Fibroblast of villous mesenchyme (primary cell): ENCODE measurements at places on chromosomes 12 and 14. TPM values are rescaled to one million over a fixed set of nuclear protein-coding genes. Genes with fewer than 3 reads are reported as not detected.

- DNase-seq = no peak
These were observed 76.8 kb downstream of the COX16 start for GRCh38 chr14:70282666-70283065.

DNA sequence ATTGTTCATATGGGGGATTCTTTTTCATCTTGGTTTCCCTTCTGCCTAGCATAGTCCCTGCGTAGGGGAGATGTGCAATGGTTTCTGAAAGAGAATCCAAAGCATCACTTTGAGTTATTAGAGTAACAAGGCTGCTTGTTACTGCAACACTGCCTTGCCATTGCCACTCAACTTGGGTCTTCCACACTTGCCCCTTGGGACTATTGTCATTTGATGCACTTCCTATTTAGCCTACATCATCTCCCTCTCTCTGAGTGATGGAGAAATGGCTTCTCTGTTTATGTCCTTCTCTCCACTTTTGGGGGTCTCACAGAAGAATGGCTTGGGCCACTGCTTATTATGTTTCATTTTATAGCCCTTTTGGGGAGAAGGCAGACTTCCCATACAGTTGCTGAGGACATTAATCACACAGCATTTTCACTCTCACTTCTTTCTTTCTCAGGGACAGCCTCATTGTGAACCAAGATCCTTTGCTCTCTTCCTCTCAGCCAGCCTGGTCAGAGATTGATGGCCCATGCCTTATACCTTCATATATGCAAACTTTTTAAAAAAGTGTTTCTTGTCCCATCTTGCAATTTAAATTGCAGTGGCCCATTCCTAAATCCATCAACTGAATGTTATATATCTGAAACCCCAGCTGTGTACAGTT is 50.8 kb upstream of the POC1B start:
- DNase-seq = no peak

DNA sequence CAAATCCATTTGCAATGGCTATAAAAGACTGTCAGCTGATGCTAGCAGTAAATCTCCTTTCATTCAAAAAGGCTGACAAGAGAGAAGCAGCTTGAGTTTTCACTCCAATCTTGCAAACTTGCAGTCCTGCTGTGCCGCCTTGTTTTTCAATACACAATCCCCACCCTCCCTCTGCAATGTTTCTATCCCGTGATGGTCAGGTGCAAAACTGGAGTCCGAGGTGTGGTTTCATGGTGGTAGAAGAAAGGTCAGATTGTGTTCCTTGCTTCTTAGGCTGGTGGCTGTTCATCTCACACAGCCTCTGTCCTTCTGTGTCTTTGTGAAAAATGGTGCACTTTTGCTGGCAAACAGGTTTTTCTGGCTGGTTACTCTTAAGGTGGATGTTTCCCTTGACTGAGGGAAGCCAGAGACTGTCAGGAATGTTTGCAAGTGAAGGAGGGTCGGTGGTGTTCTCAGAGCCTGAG is 27.7 kb upstream of the TBX3 start:
- no peak for DNase-seq

DNA sequence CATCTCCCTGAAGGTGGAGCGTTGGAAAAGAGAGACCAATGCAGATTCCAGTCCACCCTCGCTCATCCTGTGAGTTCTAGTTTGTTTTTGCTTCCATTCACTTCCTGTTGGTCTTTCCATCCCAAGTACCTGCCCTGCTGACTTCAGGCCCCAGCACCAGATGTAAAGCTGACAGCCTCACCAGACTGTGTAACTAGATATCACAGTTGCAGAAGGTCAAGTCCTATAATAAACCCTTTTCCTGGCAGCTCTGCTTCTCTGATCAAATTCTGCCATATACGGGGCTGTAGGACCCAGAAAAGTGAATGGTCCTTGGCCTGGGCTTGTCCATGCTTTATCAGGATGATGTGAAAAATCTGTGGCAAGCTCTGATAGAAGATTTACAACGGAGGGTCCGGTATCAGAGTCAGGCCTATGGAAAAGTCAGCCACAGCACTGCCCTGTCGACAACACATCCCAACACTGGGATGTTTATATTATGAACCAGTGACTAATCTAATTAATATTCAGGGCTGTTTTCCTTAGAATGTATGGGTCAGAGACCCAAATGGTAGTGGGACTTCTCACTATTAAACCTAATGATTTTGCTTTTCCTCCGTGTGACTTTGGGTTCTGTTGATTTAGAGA is 42.1 kb downstream of the CCDC175 start:
- peak; percentile 38 for DNase-seq

DNA sequence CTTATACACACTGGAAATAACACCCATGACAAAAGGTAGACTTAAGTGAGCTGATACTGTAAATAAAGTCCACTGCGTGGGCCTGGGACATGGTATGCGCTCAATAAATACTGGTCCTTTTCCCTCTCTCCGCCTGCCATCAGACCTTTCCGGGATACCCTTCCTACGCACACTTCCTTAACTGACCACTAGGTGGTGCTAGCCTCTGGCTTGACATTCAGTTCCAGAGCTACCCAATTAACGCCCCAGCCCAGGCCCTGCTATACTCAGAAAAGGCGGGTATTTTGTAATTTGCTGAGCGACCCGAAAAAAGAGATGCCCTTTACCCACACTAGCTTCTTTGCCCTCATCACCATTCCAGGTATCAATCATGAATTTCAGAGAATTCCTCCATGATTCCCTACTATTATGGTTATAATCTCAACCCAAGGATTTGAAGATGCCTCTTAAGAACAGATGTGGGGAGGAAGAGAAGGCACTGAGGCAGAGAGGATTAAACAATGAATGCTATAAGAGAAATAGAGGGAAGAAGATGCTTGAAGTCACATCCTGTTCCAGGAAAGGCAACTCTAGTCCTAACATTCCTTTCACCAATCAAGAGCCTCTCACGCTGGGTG is 3.9 kb upstream of the LRP1 start:
- peak; percentile 76 for DNase-seq

- peak; percentile 91 for DNase-seq
These were observed 98.4 kb upstream of the BTG1 start for GRCh38 chr12:92244036-92244435.

DNA sequence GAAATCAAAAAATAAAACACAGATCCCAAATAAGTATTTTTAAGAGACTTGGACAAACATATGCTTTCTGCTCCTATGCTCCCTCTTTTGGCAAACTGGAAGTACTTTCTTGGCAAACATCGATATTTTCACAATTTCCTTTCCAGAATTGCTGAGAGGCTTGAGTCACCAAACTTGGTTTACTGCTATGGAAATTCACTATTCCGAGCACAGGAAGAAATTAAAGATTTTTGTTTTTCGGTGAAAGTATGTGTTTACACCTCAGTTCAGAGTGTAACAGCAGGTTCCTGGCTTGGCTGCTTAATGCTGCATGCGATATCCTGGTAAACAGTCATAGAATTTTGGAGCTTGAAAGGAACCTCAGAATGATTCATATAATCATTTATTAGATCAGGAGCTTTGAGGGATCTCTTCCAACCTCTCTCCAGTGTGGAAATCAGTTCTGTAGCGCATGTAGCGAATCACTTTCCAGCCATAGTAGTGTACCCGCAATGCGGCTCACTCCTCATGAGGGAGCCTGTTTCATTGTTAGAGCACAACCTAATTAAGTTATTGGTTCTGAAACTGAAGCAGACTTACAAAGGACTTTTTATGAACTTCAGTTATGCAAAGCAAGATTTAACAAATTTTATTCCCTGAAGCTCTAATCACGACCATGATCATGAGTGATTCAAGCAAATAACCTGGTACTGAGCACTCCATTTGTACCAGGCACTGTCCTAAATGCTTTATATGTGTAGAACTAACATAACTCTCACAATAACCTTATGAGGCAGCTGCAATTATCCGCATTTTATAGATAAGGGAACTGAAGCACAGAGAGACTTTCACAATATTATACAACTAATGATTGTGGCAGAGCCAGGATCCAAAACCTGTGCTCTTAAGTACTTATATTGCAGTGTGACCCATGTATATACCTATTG is 56.4 kb upstream of the ATP2A2 start:
- peak; percentile 91 for DNase-seq

The ANKS1B gene
- 0.64 and 0.86 TPM in 2 replicates for total RNA-seq

The PARP11 gene
- total RNA-seq = 6.1 and 6.5 TPM in 2 replicates

The LGR5 gene
- not detected in 2 replicates for total RNA-seq
